A549 treated with RU486 at 1 μM for 4 hours (cell line): ENCODE measurements at places on chromosomes 2 and 18. TPM values are rescaled to one million over a fixed set of nuclear protein-coding genes. Genes with fewer than 3 reads are reported as not detected.

Gene KCNG2
- not detected in 5 replicates for total RNA-seq

Gene DSG1
- not detected in 5 replicates for total RNA-seq

Gene SSB
- total RNA-seq = 101 to 195 TPM (median 154 TPM) in 5 replicates

Gene PLEK
- not detected in 5 replicates for total RNA-seq

Gene TUBB8B
- total RNA-seq = 0.32 TPM in 1 of 5 replicates, not detected in the others

Gene ST6GAL2
- total RNA-seq = 15.6 to 27.7 TPM (median 25.6 TPM) in 5 replicates

Gene CDH20
- not detected in 5 replicates for total RNA-seq

Gene CYS1
- total RNA-seq = 0.90 to 1.6 TPM (median 1.4 TPM) in 5 replicates

Gene MPV17
- total RNA-seq = 69.2 to 99.8 TPM (median 85.7 TPM) in 5 replicates

Gene AQP12B
- not detected in 5 replicates for total RNA-seq

Gene CRYGD
- not detected in 5 replicates for total RNA-seq

Gene GLI2
- 18.4 to 27.2 TPM (median 19.6 TPM) in 5 replicates for total RNA-seq

Gene ALPP
- total RNA-seq = 0.42 to 0.58 TPM (median 0.47 TPM) in 5 replicates

Gene NAB1
- 25.6 to 43.7 TPM (median 36.7 TPM) in 5 replicates for total RNA-seq

Gene AAMP
- total RNA-seq = 112 to 185 TPM (median 124 TPM) in 5 replicates

Gene UGT1A4
- total RNA-seq = 0.05 to 0.10 TPM in 2 of 5 replicates, not detected in the others

Gene KLHL41
- total RNA-seq = 0.08 to 0.43 TPM (median 0.23 TPM) in 5 replicates

Gene APCDD1
- total RNA-seq = not detected in 5 replicates

Gene SCYGR4
- total RNA-seq = not detected in 5 replicates

Gene WDR12
- total RNA-seq = 62.2 to 82.0 TPM (median 74.4 TPM) in 5 replicates

Gene IL1A
- 0.10 to 0.23 TPM (median 0.12 TPM) in 5 replicates for total RNA-seq

Gene DCDC2C
- total RNA-seq = 0.24 to 0.54 TPM (median 0.30 TPM) in 5 replicates

Gene CNDP1
- total RNA-seq = not detected in 5 replicates

Gene CCDC74B
- 5.4 to 7.8 TPM (median 6.5 TPM) in 5 replicates for total RNA-seq

Gene IGFBP2
- total RNA-seq = 57.2 to 86.8 TPM (median 77.3 TPM) in 5 replicates

Gene CXCR1
- not detected in 5 replicates for total RNA-seq

Gene ONECUT2
- 0.21 to 0.48 TPM (median 0.37 TPM) in 5 replicates for total RNA-seq

Gene CNGA3
- total RNA-seq = 0.02 to 0.06 TPM in 2 of 5 replicates, not detected in the others

Gene AGXT
- total RNA-seq = not detected in 5 replicates

Gene HOXD8
- 2.9 to 5.5 TPM (median 5.4 TPM) in 5 replicates for total RNA-seq

Gene UGT1A8
- 0.06 to 0.13 TPM in 2 of 5 replicates, not detected in the others for total RNA-seq

Gene STARD6
- total RNA-seq = not detected in 5 replicates

Gene GALM
- total RNA-seq = 17.5 to 21.1 TPM (median 17.7 TPM) in 5 replicates

Gene DPP10
- total RNA-seq = not detected in 5 replicates

Gene CAPN14
- total RNA-seq = 0.03 to 0.07 TPM (median 0.05 TPM) in 3 of 5 replicates, not detected in the others

Gene SLC40A1
- total RNA-seq = 2.1 to 4.2 TPM (median 3.3 TPM) in 5 replicates

Gene ALLC
- 0.21 TPM in 1 of 5 replicates, not detected in the others for total RNA-seq

Gene CENPO
- total RNA-seq = 43.2 to 55.2 TPM (median 47.0 TPM) in 5 replicates

Gene PAX8
- 0.54 to 1.2 TPM (median 1.1 TPM) in 5 replicates for total RNA-seq

Gene LIMS4
- total RNA-seq = 0.37 to 1.1 TPM (median 0.56 TPM) in 5 replicates

Gene PRSS56
- total RNA-seq = 0.14 to 0.27 TPM (median 0.22 TPM) in 4 of 5 replicates, not detected in the other

Gene EDAR
- 0.02 TPM in 1 of 5 replicates, not detected in the others for total RNA-seq

Gene SERPINB7
- total RNA-seq = 1.8 to 2.7 TPM (median 2.3 TPM) in 5 replicates

Gene BOLA3
- 116 to 169 TPM (median 128 TPM) in 5 replicates for total RNA-seq

Gene HS1BP3
- total RNA-seq = 34.0 to 43.2 TPM (median 39.4 TPM) in 5 replicates

Gene SNTG2
- total RNA-seq = not detected in 5 replicates

Gene ANKRD30B
- not detected in 5 replicates for total RNA-seq
